ENCODE measurements at places on chromosomes 13 and 19.

DNA sequence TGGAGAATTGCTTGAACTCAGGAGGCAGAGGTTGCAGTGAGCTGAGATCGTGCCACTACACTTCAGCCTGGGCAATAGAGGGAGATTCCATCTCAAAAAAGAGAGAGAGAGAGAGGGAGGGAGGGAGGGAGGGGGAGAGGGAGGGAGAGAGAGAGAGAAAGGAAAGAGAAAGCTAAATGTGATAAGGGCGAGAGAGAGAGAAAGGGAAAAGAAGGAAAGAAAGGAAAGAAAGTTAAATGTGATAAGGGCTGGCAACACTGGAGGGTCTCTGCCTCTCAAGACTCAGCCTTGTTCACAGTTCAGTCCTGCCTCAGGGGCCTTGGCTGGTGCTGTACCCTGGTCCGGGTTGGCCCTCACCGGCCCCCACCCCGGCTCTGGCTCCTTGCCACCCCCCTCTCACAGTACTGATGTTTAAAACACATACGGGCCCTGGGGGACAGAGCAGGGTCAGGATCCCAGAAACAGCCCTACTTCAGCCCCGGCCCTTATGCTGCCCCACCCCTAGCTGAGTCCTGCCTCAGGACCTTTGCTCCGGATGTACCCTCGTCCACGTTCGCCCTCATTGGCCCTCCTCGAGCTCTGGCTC is 3.5 kb downstream of the MAP1S start:
- no peak for DNase-seq

GRCh38 chr13:70370924-70371323 is 262.7 kb upstream of the KLHL1 start:
- DNase-seq: no peak

GRCh38 chr19:47098608-47099007 is 15.0 kb downstream of the ZC3H4 start:
- no peak for DNase-seq

DNA sequence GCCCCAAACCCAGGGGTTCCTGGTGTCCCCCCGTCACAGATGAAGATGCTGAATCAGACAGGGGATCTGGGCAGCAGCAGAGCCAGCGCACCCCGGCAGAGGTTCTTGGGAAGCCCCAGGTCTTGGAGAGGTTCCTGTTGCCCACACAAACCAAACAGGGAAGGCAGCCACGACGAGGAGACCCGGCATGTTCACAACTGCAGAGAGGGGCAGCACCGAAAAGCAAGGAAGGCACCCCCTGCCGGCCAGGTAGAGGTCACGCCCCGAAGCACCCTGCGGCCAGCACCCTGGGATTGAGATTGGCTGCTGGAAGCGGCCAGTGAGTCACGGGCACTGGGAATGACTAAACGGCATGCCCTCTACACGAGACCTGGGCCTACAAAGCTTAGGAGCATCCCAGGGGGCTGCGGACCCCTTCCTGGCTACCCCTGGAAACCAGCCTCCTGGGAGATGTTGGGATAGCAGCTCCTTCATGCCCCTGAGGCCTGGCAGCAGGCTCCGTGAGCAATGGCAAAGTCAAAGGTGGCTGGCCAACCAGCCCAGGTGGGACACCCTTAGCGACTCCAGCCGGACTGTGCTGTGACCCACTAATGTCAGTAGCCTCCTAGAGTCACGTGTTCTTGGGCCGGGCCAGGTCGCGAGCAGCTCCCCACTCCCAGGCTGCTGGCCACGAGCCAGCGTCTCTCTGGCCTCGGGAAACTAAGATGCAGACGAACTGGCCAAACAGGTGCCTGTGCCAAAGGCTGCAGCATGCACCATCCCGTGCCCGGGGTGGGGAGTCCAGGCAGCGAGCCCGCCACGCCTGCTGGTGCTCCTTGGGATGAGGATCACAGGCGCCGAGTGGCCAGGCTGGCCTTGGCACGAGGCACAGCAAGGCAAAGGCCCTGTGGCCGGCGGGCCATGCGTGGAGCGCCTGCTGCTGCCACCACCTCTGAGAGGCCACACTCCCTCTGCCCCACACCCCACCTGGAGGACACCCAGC is 43.2 kb downstream of the MLLT1 start:
- no peak for DNase-seq

GRCh38 chr19:50481351-50482149 is 4.9 kb upstream of the GARIN5A start:
- DNase-seq: no peak

GRCh38 chr13:78594456-78594975 is 8.8 kb downstream of the POU4F1 start:
- no peak for DNase-seq

All from stimulated activated CD8-positive, alpha-beta memory T cell treated with anti-CD3 and anti-CD28 coated beads, Interleukin-4, amount 100 ng/mL, for 1 hour (primary cell).